Activated CD4-positive, alpha-beta T cell treated with anti-CD3 and anti-CD28 coated beads, Interleukin-2, amount 10 ng/mL, durations not matched to agents 7 days and 5 days (primary cell): ENCODE measurements at places on chromosomes 2 and 18. TPM values are rescaled to one million over a fixed set of nuclear protein-coding genes. Genes with fewer than 3 reads are reported as not detected.

GRCh38 chr2:192313773-192314172, 119.0 kb upstream of the TMEFF2 start:
- no peak for DNase-seq

DNA sequence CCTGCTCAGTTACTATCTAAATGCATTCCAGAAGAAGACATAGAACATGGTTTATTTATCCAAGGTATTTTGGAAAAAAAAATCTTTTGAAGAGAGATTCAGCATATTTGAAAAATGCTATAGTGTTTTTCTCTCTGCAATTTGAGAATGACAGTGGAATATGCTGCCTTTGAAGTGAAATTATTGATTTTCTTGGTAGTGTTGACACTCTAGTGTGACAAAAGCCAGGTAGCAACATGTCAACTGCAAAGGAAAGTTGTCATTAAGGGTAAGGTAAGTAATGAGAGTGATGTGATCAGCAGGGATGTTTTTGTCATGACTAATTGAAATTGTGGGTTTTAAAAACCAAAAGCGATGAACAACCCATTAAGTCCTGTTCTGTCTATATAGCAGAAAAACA, 1387.1 kb upstream of the TMEFF2 start:
- DNase-seq: no peak

GRCh38 chr18:23629444-23629946, 33.2 kb downstream of the ANKRD29 start:
- DNase-seq: no peak

DNA sequence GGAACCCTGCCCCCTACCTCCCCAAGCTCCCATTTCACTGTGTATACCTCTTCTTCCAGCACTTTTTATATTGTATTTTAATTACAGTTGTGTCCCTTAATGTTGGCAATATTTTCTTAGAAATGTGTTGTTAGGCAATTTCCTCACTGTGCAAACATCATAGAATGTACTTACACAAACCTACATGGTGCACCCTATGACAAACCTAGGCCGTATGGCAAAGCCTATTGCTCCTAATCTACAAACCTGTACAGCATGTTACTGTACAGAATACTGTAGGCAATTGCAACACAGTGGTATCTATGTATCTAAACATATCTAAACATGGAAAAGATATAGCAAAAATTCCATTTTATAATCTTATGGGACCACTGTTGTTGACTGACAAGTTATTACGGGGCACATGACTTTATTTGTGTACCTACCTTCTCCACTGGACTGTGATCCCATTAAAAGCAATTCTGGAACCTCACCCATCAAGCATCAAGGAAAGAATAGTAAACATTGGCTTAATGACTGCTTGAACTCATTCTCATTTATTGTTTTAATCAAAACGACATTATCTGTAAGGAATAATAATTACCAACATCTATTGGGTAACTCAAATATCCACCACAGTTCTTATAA, 1641.5 kb upstream of the ZEB2 start:
- DNase-seq: no peak

DNA sequence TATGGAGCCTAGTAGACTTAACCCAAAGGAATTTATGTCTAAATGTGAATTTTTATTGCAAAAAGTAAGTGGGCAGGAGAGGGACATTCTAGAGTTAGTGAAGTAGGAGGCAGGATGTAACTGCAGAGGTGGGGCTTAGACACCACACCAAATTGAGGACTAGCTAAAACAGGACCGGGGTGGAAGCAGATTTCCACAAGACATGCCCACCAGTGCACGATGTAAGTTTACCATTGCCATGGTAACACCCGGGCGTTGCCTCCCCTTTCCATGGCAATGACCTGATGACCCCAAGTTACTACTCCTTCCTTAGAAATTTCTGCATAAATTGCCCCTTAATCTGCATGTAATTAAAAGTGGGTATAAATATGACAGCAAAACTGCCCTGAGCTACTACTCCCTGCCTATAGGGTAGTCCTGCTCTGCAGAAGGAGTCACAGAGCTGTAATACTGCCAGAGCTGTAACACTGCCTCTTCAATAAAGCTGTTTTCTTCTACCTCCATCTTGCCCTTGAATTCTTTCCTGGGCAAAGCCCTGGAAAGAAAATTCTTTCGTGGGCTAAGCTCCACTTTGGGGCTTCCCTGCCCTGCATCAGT, 509.7 kb downstream of the ERBB4 start:
- no peak for DNase-seq

DNA sequence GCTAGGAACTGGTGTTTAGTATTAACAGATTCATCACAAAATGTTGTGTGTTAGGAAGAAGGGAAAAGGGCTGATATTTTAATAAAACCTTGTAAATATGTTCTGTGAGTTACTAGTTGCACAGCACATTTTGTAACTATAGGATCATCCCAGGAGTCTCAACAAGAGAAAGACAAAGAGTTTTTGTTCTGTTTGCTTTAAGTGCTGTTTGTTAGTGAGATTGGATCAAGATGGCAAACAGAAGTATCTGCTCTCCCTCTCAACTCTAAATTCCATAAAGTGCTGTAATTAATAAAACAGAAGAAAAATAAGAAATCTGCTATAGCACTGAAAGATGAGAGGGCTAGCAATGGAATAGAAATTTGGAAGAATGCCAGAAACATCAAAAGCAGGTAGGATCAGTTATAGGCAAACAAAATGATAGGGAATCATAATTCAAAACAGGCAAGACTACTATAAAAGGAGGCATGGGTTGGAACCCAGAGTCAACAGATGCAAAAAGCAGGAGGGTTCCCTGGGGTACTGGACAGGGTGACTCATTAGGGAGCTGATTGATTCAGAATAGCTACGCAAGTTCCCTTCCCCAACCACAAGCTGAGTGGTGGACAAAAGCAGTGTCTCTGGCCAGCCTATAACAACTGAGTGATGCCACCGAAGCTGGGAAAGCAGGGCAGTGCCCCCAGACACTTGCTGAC, 75.8 kb downstream of the DYNC1I2 start:
- no peak for DNase-seq

- DNase-seq: no peak
These were observed 149.1 kb upstream of the DPP10 start for GRCh38 chr2:114293355-114293754.

The TGFA gene
- total RNA-seq: 0.07 TPM

The CCL20 gene
- not detected for total RNA-seq
